ENCODE measurements at places on chromosomes 12 and 14.

DNA sequence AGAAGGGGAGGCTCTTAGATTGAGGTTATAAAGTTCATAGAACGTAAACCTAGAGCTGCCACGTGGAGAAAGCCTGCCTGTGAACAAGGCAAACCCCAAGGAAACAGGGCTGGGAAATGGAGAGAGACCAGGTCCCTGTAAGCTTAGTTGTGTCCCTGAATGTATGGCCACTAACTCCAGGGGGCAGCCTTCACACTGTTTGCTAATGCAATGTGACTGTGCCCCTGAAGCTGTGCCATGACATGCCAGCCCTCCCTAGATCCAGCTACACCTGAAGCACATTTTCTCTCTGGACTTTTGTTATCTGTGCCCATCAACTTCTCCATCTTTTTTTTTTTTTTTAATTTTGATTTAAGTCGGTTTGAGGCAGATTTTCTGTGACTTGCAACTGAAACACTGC, 60.6 kb upstream of the TMCC3 start:
- DNase-seq = no peak

DNA sequence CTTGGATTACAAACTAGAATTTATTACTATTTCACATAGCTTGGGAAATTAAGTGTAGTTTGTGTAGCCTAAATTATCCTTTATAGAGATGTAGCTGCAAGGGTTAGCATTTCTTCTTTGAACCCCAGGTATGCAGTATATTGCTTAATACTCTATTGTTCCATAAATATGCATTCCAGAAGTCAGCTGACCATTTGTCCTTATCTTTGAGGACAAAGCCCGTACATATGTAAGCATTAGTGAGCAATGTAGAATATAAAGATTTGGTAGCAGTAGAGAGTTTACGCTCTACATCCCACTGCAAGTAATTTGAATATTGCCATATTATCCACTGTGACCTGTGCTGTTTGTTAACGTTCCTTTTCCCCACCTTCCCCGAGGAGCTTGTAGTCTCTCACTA, 26.9 kb downstream of the PPM1A start:
- DNase-seq = no peak

DNA sequence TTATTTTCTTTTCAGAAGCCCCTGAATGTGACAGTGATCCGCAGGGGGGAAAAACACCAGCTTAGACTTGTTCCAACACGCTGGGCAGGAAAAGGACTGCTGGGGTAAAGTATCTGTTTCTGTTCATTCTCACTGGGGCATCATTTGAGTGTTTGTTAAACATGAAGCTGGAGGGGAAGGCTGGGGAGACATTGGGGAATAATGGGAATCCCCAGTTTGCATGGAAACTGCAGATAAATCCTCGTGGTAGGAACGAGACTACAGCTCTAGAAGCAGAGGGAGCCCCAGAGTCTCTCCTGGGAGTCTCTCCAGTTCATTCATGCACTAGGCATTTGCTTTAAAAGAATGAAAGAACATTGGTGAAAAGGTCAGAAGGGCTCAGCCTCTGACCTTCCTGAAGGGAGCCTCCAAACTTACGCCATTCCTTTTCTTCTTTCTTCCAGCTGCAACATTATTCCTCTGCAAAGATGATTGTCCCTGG, 2.5 kb upstream of the CFAP251 start:
- no peak for DNase-seq

DNA sequence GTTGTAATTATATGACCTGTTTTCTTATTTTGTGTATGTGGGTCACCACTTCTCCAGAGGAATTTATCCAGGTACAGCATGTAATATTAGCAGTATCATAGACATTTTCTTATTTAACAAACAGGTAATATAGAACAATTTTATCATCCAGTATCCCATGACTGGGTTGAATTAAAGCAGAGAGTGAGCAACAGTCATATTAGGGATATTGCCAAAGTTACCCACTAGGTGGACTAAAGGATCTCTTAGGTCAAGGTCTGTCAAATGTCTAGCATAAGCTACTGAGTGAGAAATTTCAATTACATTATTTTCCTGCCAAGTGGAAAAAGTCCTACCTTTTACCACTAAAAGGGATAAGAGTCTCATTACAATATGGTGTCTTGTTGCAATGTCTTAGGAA, 62.1 kb upstream of the TRIM9 start:
- DNase-seq = no peak

DNA sequence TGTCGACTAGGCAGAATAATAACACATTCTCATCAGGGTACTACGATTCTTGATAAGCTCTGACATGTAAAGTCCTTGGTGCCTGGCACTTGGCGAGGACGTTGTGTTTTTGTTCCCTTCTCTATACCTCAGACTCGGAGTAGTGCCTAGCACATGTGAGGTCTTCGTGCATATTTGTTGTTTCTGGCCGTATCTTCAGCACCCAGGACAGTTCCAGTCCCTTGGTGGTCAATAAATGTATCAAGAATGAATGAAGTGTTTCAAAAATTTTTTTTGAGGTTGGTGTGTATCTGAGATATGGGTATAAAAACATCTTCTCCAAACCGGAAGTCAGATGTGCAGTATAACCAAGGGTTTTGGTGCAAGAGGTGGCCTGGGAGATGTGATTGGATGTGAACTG, 198.2 kb downstream of the AACS start:
- DNase-seq = no peak

DNA sequence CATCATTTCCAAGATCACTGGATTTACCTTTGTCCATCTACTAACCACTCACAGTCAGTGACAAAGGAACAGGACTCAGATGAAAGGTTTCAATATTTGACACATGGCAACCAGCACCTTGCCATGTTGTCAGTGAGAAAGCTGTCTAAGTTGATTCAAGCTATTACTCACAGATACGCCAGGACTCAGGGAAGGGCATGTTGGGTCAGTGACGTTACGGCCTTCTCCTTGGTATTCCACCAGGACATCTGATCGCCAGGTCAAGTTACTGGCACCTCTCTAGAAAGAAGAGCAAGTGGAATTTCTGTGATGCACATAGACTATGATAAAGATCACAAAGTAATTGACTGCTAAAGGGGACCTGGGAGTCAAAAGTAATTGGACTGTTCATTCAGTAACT, 36.4 kb downstream of the GNS start:
- DNase-seq = no peak

- DNase-seq = no peak
Observed at GRCh38 chr14:32081901-32082300, 4.8 kb downstream of the ARHGAP5 start.
